ENCODE measurements at places on chromosomes 5 and 9. TPM values are rescaled to one million over a fixed set of nuclear protein-coding genes. Genes with fewer than 3 reads are reported as not detected.

The ANKRD18A gene
- polyA plus RNA-seq, result 2.4 TPM

The IL13 gene
- polyA plus RNA-seq, result not detected

The GMCL2 gene
- not detected for polyA plus RNA-seq

DNA sequence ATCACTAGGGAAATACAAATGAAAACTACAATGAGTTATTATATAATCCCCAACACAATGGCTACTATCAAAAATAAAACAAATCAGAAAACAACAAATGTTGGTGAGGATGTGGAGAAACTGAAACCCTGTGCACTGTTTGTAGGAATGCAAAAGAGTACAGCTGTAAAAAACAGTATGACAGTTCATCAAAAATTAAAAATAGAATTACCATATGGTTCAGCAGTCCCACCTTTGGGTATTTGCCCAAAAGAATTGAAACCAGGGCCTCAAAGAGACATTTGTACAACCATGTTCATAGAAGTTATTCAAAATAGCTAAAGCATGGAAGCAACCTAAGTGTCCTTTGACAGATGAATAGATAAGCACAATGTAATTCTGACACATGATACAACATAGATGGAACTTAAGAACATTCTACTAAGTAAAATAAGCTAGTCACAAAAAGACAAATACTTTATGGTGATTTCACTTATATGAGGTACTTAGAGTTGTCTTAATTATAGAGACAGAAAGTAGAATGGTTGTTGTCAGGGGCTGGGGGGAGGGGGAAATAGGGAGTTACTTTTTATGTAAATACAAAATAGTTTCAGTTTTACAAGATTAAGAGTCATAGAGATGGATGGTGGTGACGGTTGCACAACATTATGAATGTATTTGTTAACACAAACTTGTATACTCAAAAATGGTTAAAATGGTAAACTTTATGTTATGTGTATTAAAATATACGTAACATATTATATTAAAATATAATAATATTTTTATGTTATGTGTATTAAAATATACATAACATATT lies 102.8 kb downstream of the KCTD16 start:
- no peak for DNase-seq
